ENCODE measurements at places on chromosomes 12 and 14.

- no peak for DNase-seq
These were observed 43.4 kb downstream of the HSP90AA1 start for GRCh38 chr14:102043251-102044025.

DNA sequence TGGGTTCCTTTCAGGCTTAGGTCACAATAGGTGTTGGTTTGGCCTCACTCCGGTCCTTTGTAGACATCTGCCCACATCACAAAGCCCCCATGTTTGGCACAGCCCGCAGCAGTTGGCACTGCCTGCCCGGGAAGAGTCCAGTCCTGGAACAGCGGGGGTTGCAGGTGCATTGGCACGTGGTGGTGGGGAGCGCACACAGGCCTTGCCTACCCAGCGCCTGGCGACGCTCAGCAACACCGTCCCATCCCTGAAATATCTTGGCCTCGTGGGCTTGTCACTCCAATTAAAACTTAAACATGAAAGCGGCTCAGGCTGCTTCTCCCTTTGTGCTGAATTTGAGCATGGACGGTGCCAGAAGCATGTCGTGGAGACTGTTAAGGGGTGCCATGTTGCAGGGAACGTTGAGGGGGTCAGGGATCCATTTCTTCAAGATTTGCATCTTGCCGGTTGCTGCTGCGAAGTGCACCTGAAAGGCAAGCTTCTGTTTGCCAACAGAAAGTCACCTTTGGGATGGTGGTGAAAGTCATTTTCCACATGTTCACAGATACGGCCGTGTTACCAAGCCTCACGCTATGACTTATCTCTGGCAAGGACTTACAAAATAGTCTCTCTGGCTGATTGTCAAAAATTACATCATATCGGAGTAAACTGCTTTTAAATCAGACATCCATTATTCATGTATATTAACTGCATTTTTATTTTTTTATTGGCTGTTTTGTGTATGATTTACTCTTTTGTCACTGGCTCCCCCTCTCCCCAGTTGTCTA is 91.5 kb downstream of the FBXW8 start:
- DNase-seq = no peak

GRCh38 chr12:104651811-104652210 is 195.1 kb downstream of the CHST11 start:
- DNase-seq = no peak

- DNase-seq = no peak
These were observed 3.8 kb upstream of the TRHDE start for GRCh38 chr12:72268386-72268785.

- no peak for DNase-seq
These were observed 76.0 kb downstream of the KCNK13 start for GRCh38 chr14:90137807-90138206.

All from stimulated activated CD4-positive, alpha-beta T cell treated with anti-CD3 and anti-CD28 coated beads, Interleukin-15, amount 100 ng/mL, for 1 hour (primary cell).